ENCODE measurements at places on chromosomes 1 and 21. TPM values are rescaled to one million over a fixed set of nuclear protein-coding genes. Genes with fewer than 3 reads are reported as not detected.

Gene CFHR2
- not detected for total RNA-seq

Gene KRTAP20-3
- not detected for total RNA-seq

Gene OR6N1
- total RNA-seq = not detected

Gene HES2
- total RNA-seq = 5.2 TPM

Gene TACSTD2
- not detected for total RNA-seq

Gene C1orf159
- 13.5 TPM for total RNA-seq

Gene USF1
- total RNA-seq = 54.5 TPM

Gene CTPS1
- 85.3 TPM for total RNA-seq

Gene TNNT2
- total RNA-seq = 0.67 TPM

Gene ADAMTS5
- not detected for total RNA-seq

Gene KCNE1
- total RNA-seq = not detected

Gene LRRC8B
- total RNA-seq = 2.4 TPM

Gene ARPC5
- 175 TPM for total RNA-seq

Gene USH2A
- under 0.01 TPM for total RNA-seq

Gene FAF1
- 37.8 TPM for total RNA-seq

Gene DSTYK
- 9.2 TPM for total RNA-seq

Gene PTPRC
- total RNA-seq = not detected

Gene GPATCH4
- 63.7 TPM for total RNA-seq

Gene RNF207
- 10.9 TPM for total RNA-seq

Gene HES5
- not detected for total RNA-seq

Gene OR2T29
- total RNA-seq = not detected

Gene TDRD5
- total RNA-seq = not detected

Gene SYT6
- total RNA-seq = 0.31 TPM

Gene FOXD3
- 0.64 TPM for total RNA-seq

Gene ACTN2
- total RNA-seq = not detected

Gene OR2L13
- total RNA-seq = not detected

Gene EFNA3
- total RNA-seq = 13.5 TPM

Gene FCAMR
- not detected for total RNA-seq

Gene SHISA4
- total RNA-seq = 12.2 TPM

Gene RXRG
- total RNA-seq = 0.06 TPM

Gene BEND5
- not detected for total RNA-seq

Gene CRP
- total RNA-seq = not detected

Gene ZBTB37
- 1.5 TPM for total RNA-seq

Data from A549 treated with dexamethasone at 1 μM for 4 hours (cell line).